NCI-H460 (cell line): ENCODE measurements at places on chromosomes 7 and 10.

- DNase-seq = no peak
Observed at GRCh38 chr10:17951868-17952371, at the start of gene SLC39A12. Gene SLC39A12 (plus strand): TSS chr10:17951918. CDS start chr10:17953277, 1,359 bp downstream.

DNA sequence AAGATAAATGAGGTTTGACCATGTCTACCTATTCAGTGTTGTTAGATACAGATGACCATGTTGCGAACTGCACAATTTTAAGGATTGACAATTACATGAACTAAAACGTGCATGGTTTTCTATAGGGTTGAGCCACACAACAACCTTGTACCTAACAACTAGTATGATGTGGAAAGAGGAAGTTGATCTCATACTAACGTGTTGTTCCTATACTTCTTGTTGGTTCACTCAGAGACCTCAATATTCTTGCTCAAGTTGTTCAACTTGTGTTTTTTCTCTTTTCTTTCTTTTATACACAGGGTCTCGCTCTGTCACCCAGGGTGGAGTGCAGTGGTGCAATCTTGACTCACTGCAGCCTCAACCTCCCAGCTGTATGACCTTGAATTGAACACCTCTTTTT, 6.1 kb upstream of the KEL start:
- DNase-seq = no peak

DNA sequence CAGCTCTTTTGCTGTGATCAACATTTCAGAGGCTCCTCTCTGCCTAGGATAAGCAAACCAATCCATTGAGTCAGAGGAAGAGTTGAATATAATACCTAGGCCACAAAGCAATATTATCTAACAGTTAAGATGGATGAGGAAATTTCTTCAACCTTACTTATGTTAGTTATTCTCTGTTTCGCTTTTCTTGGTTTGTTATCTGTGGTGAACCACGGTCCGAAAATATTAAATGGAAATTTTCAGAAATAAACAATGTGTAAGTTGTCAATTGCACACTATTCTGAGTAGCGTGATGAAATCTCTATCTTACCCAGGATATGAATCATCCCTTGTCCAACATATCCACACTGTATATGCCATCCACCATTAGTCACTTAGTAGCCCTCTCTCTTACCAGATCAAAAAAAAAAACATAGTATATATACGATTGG, 1.5 kb upstream of the HTR7 start:
- DNase-seq = peak; percentile 46

- no peak for DNase-seq
Observed at GRCh38 chr10:70498970-70499835, 20.6 kb downstream of the PALD1 start.

DNA sequence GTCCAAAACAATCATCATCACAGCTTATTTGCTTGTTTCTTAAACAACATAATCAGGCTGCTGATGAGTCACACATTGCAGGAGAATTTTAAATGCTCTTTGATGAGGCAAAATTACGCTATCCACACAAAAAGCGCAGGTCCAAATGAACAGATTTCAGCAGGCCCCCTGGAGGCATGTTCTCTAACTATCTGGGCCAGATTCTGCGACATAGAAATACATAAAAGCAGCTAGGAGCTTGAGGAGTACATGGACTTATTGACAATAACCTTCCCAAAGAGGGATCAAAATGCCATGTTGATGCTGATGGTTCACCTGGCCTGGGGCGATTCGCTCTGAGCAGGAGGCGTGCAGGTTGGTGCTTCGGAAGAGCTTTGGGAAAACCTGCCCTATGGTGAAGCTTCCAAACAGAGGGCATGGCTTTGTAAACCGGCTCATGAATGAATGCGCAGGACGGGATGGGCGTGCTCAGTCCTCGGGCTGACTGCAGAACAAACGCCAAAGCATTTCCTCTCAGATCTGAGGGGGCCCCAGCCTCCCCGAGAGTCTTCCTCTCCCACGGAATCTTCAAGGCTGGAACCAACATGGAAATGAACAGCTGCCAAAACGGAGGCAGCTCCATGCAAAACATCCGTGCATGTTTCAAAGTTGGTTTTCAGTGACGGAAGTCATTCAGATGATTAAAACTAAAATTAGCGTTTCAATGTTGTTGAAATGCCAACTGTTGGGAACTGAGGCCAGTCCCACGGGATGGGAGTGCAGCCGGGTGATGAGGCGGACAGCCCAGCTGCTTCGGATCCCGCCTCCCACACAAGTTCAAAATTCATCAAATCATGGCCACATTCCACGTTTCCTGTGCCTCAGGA, 179.6 kb downstream of the TCERG1L start:
- DNase-seq = no peak

- no peak for DNase-seq
Observed at GRCh38 chr7:150855476-150856302, 3.4 kb downstream of the AOC1 start.

DNA sequence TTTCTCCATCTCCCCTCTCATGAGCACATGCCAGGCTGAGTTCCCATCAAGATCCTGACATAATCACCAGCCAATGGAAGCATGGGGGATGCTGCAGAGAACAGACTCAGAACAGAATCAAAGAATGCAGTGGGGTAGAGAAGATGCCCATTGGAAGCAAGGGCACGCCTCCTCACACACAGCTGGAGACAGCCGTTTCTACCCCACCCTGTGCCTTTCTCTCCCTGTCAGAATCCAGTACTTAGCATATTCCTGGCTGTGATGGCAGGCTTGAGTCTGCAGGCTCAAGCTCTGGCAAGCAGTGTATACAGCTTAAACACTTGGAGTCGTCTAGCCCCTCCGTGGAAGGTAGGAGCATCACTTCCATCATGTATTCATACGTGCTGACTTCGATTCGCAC, 867.9 kb downstream of the NRG3 start:
- no peak for DNase-seq

DNA sequence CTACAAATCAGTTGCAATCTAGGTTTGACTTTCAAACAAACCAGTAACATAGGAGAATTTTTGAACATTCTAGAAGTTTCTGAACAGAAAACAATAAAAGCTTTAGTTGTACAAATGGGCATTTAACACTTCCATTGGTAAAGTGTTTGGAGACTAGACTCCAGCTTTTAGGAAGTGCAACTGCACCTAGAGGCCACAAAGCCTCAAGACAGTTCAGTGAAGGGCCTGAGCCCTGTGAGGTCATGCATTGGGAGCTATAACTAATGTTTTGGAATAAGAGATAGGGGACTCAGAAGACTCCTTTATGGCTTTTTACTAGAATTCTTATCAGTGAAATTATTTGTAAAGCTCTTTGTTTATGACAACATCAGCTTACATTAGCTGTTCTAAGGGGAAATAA, 3.0 kb upstream of the EPHB6 start:
- no peak for DNase-seq

GRCh38 chr10:31148951-31149350, 117.3 kb upstream of the ZNF438 start:
- no peak for DNase-seq

DNA sequence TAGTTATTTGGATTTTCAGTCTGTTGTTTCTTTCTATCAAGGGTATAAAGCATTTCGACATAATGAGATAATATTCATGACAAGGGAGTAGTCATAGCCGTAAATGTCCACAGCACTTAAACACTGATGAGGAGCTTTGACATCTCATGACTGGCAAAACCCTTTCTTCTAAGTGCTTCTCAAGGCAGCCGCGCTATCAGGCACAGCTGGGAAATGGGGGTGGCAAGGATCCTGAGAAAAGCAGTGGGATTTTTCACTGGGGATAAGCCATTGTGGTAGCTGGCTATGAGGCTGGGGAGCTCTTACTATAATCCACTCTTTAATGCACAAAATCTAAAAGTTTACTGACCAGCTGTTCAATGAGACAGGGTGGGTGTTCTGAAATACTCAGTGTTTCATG, 493.2 kb upstream of the KLF6 start:
- no peak for DNase-seq

DNA sequence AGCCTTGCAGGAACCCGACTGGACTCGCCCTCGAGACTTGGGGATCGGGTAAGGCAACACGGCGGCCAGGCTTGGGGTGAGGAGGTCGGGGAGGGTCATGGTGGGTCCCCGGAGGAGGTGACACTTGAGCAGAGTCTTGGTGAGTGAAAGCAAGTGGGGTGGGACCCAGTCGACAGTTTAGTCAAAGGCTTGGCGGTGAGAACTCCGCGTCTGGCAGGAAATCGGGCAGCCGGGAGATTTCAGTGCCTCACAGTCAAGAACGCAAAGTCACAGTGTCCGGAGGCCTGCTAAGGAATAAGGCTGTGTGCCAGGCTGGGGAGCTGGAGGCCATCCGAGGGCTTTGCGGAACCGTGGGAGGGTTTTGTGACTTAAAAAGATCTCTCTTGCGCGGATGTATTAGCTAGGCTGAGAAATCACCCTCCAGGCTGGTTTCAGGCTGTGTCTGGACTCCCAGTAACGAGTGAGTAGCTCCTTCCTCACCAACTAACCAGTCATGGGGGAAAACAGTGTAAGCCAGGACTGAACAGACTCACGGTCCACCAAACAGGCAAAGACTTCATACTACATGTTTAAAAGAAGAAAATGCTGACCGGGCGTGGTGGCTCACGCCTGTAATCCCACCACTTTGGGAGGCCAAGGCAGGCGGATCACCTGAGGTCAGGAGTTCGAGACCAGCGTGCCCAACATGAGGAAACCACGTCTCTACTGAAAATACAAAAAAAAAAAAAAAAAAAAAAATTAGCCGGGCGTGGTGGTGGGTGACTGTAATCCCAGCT, 613 bp downstream of the AP5Z1 start:
- DNase-seq = no peak

- DNase-seq = no peak
Observed at GRCh38 chr7:68205826-68206225, 1209.2 kb downstream of the TYW1 start.

DNA sequence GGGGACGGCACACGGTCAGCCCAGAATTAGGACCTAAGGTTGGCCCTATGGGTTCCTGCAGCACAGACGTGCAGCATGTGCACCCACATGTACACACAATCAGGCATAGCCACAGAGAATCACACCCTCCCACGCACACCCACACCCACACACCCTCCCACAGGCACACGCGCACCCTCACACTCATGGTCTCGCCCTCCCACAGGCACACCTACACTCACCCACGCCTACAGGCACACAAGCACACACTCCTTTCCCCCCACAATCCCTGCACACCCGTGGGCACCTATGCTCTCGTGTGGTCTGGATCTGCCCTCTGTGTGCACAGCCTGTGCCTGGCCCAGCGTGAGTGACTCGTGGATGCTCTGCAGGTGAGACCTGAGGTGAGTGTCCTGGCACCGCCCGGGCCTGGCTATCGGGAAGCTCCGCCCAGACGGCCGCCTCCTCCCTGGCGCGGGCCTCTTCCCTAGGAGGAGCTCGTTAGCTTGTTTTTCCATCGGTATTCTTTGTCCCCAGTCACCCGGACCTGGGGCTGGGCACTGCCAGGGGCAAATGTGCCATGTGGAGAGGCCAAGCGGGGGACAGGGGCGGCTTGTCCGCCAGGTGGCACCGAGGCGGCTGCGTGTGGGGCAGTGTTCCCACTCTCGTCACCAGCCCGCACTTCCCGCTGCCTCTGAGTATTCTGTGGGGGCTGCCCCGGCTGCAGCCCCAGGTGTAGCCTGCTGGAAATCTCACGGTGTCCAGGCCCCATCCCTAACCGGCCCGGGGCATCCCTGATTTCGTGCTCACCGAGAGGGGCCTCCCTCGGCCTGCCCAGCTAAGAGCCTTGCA, 110.2 kb upstream of the FAM20C start:
- no peak for DNase-seq

DNA sequence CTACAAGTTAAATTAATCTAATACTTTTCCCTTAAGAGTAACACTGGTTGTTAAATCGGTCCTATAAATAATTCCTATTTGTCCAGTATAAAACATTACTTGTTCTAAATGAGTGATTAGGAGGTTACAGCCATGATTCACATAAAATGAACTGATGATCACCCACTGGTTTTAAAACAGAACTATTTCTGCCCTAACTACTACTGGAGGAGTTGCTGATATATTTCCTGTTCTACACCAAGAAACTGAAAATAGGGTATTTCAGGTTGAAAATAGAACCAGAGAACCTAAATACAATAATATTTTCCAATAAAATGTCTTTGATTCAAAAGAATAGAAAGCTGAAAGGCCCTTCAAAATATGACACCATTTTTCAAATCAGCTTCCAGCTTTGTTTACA, 30.9 kb downstream of the DNAJC1 start:
- no peak for DNase-seq

GRCh38 chr10:12965571-12965970, 35.9 kb downstream of the CCDC3 start:
- DNase-seq = no peak

DNA sequence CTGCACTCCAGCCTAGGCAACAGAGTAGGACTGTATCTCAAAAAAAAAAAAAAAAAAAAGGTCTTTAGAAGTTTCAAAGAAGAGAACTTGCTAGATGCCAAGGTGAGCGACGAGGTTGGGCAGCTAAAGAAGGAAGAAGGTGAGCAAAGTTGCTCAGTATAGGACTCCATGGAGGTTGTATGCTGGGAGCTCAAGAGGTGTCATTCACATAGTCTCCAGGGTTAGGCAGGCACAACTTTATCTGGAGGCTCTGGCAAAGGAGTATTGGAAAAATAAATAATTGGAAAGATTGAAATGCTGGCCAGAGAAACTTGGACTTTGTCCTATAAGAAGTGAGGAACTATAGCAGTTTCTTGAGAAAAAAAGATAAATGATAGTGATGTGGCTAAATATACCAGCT, 74.5 kb downstream of the NRF1 start:
- no peak for DNase-seq

DNA sequence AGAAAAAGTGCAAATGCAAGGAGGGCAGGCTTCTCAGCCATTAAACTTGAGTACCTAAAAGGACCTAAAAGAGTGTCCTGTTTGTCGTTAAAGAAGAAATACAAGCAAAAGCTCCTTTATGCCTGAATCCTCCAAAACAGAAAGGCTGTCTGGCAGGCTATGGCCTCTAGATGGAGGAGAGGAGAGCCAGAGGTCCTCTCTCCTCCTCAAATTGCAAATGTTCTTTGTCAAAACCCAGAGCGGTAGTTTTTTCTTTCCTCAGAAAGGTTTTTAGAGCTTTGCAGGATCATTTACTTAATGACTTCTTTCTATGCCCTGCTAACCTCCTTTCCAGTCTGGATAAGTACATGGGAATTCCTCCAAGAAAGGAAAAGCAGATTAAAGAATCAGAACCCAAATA, 1.9 kb upstream of the SORCS1 start:
- no peak for DNase-seq

DNA sequence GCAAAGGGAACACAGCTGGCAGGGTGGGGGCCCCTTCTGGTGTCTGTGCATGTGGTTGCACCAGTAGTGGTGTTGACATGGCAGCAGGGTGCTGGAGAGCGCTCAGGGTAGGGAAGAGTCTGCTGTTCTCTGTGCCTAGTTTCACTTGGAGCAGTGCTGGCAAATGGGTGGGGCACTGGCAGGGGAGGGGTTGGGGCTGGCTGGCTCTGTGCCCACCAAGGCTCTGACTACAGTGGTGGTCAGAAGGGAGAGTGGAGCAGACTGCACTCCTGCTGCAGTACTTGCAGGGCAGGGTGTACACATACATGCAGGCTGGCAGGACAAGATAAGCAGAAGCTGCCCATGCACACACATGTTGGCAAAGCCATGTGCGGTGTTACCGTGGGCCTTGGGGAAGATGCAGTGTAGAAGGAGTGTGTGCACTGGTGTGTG, 18.2 kb downstream of the FAM25A start:
- no peak for DNase-seq
